ENCODE measurements at places on chromosomes 5 and 9.

DNA sequence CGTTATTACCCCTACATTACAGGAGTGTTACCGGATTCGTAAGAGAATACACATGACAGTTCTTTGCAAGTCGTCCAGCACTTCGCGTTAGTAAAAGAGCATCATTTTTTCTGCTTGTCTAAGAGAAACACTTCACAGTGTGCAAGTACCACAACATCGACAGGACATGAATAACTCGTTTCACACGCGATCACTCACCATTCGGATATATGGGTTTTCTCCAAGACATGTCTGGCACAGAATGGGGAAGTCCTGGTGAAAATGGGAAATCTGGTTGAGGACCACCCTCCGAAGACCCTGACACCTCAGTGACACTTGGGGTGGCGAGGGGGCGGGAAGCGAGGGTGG, 642 bp downstream of the RBM22 start:
- no peak for DNase-seq

DNA sequence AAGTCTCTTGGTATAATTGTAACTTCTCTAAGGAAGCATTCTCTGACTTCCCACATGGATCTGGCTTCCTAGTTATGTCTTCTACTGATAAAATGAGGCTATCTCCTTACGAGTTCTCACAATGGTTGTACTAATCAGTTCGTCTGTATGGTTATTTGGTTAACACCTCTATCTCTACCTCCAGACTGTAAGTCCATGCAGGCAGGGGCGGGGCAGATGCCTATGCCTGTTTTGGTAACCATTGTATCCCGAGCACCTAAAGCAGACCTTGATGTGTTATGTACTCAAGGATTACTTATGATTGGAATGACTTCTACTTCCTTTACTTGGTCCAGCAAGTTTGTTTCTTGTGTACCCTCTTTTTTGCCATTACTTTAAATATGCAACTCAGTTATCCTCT, 125.0 kb upstream of the PITX1 start:
- DNase-seq, result no peak

- no peak for DNase-seq
These were observed 674 bp upstream of the TNFSF15 start for GRCh38 chr9:114806526-114806900.

DNA sequence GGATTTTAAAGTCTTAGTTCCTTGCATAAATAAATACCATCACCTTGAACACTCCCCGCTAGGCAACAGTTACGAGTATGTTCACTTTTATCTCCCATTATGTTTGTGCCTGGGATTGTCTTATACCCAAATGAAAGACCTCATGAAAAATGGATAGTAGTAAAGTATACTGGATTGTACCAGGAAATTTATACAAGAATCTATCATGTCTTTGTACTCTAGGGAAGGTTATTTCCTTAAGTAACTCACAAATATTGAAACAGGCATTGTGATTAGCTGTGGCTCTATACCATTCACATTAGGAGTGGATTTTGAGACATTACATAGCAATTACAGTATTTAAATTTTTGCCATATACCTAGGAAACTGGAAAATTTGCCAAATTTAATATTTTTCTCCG, 24.0 kb downstream of the NFIB start:
- DNase-seq, result no peak

- DNase-seq, result no peak
These were observed 200.4 kb downstream of the ARHGAP26 start for GRCh38 chr5:142970440-142971030.

GRCh38 chr5:173494446-173494845, 122.0 kb downstream of the BOD1 start:
- no peak for DNase-seq

DNA sequence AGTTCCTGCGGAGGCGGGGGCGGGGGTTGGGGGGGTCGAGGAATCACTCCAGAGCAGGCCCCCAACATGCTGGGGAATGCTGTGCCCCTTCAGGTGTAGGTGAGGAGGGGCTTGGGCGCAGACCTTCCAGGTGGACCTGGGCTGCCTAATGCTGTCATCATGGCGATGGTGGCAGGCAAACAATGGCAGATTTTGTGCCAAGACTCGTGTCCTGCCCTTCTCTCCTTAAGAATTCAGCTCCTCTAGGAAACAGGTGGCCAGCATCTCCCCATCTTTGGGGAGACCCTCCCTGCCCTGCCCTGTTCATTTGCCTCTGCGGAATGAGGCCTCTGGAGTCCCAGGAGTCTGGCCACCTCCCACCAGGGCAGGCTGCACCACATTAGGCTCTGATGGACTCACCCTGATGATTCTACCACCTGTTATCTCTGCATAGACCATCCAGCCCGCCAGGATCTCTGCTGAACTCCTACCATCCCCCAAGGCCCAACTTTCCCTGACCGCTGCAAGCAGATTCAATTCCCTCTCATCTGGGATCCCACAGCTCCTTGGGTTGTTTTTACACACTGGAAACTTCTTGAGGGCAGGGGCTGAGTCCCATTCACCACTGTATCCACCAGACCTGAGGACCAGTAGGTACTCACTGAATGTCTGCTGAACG, 10.9 kb upstream of the SLC25A51 start:
- no peak for DNase-seq

- no peak for DNase-seq
These were observed 29.3 kb downstream of the TLR4 start for GRCh38 chr9:117733465-117733864.

Data from naive thymus-derived CD8-positive, alpha-beta T cell (primary cell).